Inflammatory macrophage (primary cell): ENCODE measurements at places on chromosomes 13 and 19.
A peak's percentile ranks its signal among the peaks of the same experiment; 100 is the strongest.

DNA sequence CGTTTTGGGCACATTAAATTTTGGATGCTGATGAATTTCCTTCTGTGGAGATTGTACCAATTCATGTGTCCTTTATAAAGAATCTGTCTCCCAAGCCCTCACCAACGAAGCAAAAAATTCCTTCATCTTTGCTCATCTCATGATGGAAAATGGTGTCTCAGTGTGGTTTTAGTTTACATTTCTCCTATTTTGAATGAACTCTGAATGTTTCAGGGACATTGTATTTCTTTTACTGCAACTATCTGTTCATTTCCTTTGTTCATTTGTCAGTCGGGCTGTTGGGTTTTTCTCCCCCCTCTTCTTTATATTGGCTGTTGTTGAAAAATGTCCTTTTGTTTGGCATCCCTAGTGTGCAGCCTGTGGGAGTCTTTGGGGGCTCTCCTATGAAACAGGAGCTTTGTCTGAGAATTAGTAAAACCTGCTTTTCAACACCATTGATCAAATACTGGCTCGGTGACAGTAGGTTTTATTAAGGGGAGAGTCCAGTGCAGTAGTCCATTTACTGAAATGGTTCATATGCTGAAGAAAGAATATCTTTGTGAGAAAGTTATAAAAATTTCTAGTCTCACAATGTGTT lies 91.3 kb upstream of the C1QTNF9B start:
- no peak for DNase-seq

GRCh38 chr13:86402500-86402899 lies 603.3 kb upstream of the SLITRK6 start:
- no peak for DNase-seq

- DNase-seq: peak; percentile 13
Observed at GRCh38 chr19:32018014-32018413, 327.4 kb upstream of the ZNF507 start.

- DNase-seq: peak; percentile 72
Observed at GRCh38 chr19:15197275-15197941, 3.4 kb downstream of the NOTCH3 start.

- DNase-seq: no peak
Observed at GRCh38 chr13:95206116-95206515, 95.1 kb downstream of the ABCC4 start.

GRCh38 chr13:67574320-67575233 lies 344.4 kb upstream of the PCDH9 start:
- DNase-seq: no peak

DNA sequence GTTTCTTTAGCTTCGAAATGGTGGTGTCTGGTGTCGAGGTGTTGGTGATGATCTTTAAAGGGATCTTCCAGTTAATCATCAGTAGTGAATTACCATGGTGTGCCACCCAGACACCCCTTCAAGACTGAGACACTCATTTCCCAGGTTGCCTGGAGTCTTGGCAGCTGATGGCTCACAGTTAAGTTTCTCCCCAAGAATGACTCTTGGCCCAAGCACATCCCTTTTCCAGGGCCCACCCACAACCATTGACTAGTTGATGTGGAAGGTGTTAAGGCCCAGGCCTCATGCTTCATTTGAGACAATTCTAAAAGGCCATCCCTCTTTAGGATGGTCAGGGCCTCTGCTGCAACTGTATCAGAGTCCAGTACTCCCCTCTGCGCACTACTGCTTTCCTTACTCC lies 145.5 kb downstream of the FOXO1 start:
- DNase-seq: no peak

DNA sequence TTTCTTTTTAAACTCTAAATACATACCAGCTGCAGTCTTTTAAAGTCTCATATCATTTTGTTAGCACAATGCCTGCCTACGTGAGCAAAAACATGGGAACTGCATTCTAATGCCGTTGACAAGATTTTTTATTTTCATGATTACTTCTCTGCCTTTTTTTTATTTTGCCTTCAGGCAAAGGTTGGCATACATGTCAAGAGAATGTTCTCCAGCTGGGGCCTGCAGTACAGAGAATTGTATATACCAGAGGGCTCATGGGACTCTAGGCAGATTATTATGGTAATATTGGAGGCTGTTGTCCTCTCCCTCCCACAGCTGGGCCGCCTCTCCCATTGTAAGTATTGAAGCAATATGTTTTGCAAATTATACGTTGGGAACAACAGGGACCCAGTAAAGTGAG lies 53.9 kb upstream of the OBI1 start:
- DNase-seq: no peak

GRCh38 chr13:40383132-40383531 lies 283.3 kb downstream of the FOXO1 start:
- DNase-seq: no peak

DNA sequence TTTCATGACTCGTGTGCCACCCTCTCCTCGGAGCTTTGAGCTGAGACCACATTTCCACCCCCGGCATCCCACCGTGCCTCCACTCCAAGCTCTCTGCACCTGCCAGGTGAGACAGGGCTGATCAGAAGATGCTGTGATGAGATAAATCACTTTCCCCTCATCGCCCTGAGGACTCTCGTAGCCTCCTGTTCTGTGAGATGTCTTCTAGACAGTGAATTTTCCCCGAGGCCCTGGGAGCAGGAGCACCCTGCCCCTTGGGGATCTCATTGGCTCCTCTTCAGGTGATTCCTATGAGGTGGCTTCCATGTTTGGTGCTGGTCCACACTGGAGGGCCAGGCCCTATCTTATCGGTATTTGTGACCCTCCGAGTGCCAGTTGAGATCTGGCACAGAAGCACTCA lies 154.0 kb upstream of the TSHZ3 start:
- DNase-seq: no peak

DNA sequence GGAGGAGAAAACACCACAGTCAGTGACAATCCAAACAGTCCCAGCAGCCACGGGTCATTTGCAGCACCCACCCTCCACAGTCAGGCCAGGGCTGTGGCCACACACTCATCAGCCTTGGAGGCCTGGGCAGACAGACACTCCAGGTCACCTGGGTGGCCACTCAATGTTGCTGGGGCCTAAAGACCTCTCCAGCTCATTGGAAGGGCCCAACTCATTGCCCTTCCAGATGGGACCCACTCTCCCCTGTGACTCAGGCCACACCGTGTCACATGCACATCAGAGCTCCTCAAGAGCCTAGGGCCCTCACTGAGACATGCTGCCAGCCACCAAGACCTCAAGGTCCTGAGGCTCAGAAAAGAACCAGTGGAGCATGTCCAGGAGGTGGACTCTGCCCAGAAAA lies 22.4 kb downstream of the TUBA3C start:
- DNase-seq: no peak

DNA sequence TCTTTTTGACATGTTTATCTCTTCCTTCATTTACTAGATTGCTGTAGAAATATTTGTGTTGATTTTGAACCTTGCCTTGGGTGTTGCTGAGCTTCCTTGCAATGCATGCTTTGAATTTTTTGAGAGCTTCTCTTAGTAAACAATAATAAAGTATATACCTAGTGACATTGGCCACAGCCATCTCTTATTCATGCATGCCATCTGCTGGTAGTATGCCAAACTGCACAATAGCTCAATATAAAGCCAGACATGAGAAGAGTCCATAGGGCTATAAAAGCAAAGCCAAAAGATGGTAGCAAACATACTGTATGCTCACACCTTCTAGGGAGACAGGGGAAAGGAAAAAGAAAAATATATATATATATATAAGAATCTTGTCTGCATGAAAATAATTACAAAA lies 18.9 kb upstream of the ZSCAN5A start:
- DNase-seq: peak; percentile 86

- no peak for DNase-seq
Observed at GRCh38 chr19:7830272-7830771, 304 bp downstream of the EVI5L start.

DNA sequence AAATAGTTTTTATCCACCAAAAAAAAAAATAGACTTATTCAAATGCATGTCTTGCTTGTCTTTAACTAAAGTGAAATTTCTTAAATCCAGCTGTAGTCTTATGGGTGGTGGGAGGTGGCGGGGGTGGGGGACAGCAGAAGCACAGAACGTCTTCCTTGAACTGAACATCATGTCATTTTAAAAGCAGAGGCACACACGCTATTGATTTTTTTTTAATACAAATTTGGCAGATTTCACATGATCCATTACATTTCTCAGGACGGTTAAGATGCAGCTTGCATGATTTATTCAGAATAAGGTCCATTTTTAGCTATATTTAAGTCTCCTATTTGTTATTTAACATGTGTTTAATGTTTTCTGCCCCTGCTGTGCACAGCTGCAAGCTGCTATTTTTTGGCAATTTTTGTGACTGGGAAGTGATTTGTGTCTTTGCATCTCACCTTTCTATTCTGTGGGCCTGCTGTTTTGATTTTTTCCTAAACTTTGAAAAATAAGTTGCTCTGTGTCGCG lies 274.0 kb downstream of the TSHZ3 start:
- no peak for DNase-seq

- DNase-seq: no peak
Observed at GRCh38 chr13:31943591-31943990, 88.0 kb upstream of the FRY start.

DNA sequence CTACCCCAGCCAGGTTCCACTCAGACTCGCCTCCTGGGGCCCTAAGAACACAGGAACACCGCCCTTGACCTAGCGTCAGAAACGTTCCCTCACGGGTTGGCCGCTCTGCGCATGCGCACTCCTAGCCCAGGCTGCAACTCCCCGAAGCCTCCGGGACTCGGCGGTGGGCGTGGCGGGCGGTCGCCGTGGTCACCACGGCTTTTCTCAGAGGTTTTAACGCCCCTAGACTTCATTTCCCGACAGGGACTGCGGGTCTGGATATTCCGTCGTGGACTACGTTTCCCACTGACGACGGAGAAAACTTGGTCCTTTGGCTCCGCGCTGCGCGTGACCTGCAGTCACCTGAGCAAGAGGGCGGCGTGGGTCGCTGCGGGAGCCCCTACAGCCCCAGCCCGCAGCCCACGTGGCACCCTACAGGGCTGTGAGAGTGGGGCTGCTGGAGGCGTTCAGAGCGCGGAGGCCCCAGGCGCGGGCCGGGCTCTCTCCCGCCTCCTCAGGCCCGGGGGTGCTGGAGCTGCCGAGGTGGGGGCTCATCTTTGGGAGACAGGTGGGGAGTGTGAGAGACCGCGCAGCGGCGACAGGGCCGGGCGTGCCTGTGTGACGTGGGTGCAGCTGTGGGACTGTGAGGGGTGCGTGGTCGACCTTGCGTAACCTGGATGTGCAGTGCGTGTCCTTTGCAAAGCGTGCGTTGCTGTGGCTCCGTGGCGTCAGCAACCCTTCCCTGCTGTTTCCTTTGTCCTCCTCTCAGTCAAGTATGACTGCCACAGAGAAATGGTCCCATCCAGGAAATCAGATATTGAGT lies 38.0 kb upstream of the ZNF573 start:
- peak; percentile 9 for DNase-seq

GRCh38 chr13:20716951-20717350 lies 13.5 kb downstream of the IL17D start:
- DNase-seq: no peak

DNA sequence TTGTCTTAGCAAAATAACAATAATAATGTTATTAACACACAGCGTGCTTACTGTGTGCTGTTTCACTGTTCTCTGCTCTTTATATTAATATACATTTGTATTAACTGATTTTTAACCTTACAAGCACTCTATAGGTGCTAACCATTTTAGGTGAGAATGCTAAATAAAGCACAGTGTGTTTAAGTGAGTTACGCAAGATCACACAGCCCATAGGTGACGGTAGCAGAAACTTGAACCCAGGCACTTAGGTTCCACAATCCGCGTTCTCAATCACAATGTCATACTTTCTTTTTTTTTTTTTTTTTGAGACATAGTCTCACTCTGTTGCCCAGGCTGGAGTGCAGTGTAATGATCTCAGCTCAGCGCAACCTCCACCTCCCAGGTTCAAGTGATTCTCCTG lies 5.8 kb downstream of the ZNF30 start:
- DNase-seq: no peak

DNA sequence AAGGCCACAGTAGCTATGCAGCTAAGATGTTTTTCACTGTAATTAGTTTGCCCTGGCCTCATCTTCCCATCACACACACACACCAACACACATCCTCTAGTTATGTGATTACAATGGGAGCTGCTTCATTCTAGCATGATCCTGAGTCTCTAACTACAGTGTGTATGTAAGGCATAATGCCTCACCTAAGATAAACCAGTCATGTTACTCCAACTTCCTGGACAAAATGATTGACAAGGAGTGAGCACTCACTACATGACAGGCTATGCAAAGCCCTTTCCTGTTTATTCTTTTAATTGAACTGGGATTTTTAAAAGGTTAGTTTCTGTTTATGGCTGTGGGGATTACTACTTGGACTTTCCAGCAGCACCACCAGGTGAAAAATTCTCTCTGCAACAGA lies 400.8 kb upstream of the ATXN8OS start:
- DNase-seq: no peak

DNA sequence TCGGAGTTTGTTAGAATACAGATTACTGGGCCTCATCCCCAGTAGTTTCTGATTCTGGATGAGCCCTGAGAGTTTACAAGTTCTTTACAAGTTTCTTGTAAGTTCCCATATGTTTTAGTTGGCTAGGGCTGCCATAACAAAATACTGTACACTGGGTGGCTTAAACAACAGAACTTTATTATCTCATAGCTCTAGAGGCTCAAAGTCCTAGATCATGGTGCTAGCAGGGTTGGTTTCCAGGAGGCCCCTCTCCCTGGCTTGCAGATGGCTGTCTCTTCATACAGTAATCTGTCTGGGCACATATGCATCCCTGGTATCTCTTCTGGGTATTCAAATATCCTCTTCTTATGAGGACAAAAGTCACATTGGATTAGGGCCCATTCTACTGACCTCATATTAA lies 167.2 kb downstream of the KLF5 start:
- no peak for DNase-seq

- no peak for DNase-seq
Observed at GRCh38 chr13:93624311-93624777, 397.7 kb downstream of the GPC6 start.

DNA sequence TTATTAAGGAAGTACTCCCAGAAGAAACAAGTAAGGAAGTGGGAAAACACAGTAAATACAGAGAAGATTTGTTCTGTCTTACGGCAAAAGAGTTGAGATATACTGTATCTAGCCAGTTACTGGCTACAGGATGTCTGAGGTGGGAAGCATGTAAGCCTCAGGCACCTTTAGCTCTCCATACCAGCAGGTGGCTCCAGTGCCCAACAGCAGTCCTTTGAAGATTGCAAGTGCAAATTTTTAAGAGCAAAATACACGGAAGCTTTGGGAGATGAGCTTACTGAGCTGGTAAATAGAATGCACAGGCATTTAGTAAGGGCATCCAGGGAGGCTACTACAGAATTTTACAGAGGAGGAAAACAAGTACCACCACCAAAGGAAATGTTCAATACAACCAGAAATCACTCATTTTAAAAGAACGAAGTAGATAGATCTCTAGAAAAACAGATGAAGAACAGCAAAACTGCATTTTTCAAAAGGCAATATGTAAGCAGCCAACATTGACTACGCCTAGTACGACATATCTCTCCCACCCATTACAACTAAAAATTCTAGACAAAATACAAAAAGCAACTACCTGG lies 57.9 kb upstream of the VSTM2B start:
- peak; percentile 22 for DNase-seq

- no peak for DNase-seq
Observed at GRCh38 chr13:106709522-106709921, 141.6 kb upstream of the ARGLU1 start.

- DNase-seq: no peak
Observed at GRCh38 chr13:114225610-114226009, 9.1 kb upstream of the CDC16 start.

GRCh38 chr13:109400209-109400608 lies 386.2 kb downstream of the IRS2 start:
- DNase-seq: peak; percentile 74

- DNase-seq: no peak
Observed at GRCh38 chr19:3835055-3835435, 33.8 kb downstream of the ZFR2 start.
